DMS153 (cell line): ENCODE measurements at places on chromosomes 5 and 9.

GRCh38 chr9:14096258-14096922, 217.6 kb downstream of the NFIB start:
- DNase-seq = peak; percentile 70

DNA sequence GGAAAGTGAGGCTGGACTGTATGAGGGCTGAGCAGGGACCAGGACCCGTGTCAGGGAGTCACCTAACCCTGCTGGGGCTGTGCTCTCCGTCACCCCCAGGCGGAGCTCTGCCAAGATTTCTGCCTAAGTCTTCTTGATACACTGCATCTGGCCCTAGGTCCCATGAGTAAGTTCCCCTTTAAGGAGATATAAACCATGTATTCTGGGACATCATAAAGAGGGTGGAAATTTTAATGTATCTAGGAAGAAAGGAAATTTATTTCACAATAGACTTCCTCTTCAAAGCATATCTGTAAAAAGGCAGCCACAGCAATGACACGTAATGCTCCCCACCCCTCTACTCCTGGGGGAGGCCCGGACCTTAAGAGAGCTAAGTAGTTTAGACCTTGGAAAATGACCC, 183.4 kb downstream of the FBXL7 start:
- DNase-seq = no peak

- DNase-seq = no peak
These were observed 288.5 kb upstream of the ANKH start for GRCh38 chr5:15160091-15160490.

DNA sequence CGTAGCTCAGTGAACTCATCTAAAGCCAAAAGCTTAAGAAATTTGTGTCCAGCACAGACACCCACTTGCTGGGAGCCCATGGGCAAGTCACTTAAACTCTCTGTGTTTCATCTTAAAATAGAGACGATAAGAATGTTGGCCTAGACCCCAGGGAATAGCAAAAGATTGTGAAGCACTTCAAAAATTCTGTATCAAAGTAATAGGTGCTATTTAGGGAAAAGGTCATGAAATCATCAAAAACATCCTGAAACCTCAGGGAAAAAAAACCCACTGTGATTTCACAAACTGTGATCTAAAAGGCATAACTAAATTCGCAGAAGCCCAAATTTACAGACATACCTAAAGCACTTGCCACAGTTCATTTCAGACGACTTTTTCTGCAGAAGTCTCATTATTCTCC, 278.3 kb downstream of the NR2F1-AS1 start:
- no peak for DNase-seq

DNA sequence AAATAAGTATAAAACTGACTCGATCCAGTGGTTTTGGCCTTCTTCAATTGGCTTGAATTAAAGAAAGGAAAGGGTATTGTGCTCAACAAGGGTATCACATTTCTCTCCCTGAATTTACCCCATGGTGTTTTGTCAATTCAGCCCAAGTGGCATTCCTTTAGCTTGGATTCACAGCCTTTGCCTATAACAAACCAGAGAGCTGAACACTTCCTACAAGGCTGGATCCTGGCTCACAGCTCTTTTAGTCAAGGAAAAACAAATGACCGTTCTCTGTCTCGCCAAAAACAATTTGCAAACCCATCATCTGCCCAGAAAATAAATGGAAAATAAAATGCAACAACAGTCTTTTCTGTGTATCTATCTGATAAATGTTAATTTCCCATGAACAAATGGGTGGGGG, 5.7 kb downstream of the ZNF366 start:
- DNase-seq = no peak

DNA sequence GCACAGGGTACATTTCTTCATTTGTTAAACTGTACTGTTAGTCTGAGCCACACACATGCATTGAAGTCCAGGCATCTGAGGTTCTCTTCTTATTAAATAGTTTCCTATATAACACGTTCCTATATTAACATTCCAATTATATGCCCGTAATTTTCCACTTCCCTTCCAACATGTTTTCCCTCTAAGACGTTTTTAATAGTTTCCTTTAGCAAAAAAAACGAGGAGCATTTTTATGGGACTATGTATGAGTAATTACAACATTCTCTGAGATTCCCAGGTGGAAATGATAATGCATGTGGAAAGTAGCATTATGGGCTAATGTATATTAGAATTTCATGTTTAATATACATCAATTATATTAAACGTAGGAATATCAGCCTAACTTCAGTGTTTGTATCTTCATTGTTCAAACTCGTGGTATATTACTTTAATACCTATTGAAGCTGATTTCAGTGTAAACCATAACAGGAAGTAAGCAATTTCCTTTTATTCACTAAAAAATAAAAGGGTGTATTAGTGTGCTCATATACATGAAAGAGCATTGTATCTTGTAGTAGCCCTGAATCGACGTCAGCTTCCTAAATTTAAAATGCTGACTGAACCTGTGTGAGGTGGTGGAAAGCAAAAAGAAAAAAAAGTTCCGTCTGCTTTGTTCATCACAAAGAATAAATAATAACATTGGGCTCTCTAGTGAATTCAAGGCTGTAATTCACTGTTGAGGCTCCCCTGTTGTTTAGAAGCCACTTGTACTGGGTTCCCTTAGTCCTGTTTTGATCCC, 11.3 kb downstream of the SMARCA2 start:
- DNase-seq = no peak

DNA sequence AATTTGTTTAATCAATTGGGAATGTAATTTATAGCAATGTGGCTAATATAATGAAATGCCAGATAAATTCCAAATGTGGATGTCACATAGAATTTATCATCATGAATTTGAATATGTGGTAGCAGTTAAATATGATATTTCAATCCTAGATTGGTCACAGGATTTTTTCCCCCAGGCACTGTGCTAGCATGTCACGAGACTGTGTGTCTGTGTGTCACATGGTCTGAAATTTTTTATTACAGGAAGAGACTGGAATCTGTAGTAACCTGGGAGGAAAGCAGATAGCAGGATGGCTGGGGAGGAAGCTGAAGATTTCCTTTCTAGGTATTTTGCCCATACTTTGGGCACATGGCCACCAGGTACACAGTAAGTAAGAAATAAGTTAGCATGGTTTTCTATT, 35.4 kb upstream of the MSH3 start:
- no peak for DNase-seq

- DNase-seq = no peak
These were observed 34.6 kb downstream of the CTSL start for GRCh38 chr9:87760529-87760928.

GRCh38 chr5:168172760-168173223, 118.7 kb upstream of the WWC1 start:
- no peak for DNase-seq

GRCh38 chr5:59850766-59851165, 42.8 kb downstream of the PDE4D start:
- no peak for DNase-seq

DNA sequence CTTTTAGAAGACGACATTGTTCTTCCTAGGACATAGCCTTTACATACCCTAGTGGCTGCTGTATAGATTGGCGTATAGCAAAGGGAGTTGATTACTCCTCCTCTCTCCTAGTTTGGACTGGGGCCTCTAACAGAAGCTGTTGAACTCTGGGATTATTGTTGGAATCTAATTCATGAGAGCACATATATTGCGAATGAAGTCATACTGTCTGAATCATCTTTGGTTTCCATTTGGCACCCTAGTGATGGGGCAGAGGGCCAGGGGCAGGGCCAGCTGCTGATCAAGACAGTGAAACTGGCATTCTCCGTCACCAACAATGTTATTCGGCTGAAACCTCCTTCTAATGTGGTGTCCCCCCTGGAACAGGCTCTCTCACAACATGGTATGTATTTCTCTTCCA, 40.3 kb downstream of the NUP188 start:
- no peak for DNase-seq

DNA sequence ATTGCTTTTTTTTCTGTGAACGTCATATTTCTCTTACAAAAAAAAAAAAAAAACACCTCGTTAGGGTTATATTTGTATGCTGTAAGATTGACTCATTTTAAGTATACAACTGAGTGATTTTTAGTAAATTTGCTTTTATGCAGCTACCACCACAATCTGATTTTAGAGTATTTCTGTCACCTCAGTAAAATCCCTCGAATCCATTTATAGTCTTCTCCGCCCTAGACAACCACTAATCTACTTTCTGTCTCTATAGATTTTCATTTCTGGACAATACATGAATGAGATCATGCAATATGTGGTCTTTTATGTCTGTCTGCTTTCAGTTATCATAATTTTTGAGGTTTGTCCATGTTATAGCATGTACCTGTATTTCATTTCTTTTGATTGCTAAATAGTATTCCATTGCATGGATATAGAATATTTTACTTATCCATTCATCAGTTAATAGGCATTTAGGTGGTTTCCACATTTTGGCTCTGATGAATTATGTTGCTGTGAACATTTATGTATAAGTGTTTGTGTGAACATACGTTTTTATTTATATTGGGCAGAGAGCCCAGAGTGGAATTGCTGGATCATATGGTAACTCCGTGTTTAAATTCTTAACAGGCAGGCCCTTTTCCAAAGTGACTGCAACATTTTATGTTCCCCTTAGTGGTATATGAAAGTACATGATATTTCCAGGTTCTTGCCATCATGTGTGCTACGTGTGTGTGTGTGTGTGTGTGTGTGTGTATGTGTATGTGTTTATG, 171.4 kb downstream of the SGCD start:
- no peak for DNase-seq

- DNase-seq = no peak
These were observed 155.4 kb upstream of the ANKH start for GRCh38 chr5:15026944-15027343.

- no peak for DNase-seq
These were observed 2117.6 kb downstream of the MAT2B start for GRCh38 chr5:165622864-165623536.

DNA sequence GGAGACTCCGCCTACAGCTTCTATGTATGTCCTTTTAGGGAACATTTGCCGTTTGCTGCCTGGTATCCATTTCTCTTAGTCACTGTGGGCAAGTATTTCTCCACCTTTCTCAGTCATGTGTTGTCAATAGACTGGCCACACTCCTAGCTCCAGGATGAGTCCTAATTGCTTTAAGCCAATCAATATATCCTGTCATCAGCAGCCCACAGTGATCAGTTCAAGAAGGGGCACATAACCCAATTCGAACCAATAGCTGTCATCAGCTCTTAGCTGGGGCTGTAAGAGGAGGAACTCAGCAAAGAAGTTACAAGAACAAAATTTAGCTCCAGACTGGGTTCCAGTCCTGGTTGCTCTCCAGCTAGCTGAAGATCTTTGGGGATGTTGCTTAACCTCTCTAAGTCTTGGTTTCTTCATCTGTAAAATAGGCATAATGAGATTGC, 70.7 kb upstream of the MAN2A1 start:
- DNase-seq = no peak

- DNase-seq = no peak
These were observed 26.1 kb downstream of the ADAMTS2 start for GRCh38 chr5:179319123-179319522.

GRCh38 chr5:73544429-73545402, 20.7 kb downstream of the ANKRA2 start:
- DNase-seq = peak; percentile 95

GRCh38 chr9:117718085-117718484, 13.9 kb downstream of the TLR4 start:
- DNase-seq = no peak

- no peak for DNase-seq
These were observed 123.7 kb downstream of the ARHGEF28 start for GRCh38 chr5:73749485-73750270.

DNA sequence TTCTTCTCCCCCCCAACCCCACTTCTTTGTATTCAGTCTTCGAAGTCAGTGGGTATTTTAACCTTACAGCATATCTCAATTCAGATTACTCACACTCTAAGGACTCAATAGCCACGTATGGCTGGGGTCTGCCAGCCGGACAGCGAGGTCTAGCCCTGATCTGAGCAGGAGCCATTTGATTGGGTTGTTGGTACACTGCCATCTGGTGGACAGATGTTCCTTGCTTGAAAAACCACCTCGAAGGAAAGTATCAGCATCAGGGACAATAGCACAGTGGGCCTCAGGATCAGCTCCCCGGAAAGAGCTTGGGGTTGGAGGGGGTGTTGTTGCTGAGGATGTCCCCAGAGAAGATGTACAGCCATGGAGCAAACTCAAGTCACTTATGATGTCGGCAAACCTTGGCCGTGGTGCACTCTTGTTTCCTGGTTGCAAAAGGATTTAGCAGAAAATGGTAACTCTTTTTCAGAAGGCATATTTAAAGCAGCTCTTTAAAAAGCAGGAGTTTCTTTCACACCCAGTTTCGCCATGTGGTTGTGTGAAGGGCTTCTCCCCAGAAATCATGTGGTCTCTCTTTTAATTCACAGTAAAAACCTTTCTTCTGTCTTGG, 31.7 kb upstream of the KCNMB1 start:
- DNase-seq = no peak

DNA sequence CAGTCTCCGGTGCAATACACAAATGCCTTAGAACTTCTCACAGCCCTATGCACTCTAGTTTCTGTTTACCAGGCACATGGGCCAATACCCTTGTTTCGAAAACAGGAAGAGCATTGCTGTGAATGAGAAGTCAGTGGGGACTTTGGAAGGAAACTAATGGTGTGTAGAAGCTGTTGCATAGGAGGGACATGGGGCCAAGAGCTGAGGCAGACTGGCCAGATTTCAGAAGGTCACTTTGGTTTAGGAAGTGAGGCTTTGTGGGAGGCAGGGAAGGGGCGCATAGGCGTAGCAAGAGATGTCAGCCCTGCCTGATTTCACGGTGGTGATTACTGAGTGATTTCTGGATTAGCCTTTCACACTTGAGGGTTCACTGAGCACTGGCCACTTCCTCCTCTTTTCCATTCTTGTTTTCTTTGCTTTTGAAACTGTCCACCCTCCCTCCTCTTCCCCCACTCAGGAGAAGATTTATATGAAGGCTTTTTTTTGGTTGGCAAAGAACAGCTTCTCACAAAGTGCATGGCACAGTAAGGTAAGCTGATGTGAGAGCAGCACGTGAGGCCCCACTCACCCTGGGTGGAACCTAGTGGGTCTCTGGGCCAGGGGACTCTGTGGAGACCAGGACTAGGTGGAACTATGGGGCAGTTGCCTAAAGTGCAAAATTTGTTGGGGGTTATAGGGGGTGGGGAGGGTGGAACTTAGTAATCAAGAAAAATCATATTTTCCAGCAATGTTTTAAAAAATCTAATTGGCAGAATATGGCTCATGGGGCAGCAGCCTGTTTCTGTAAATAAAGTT, 6.1 kb upstream of the TMEM252 start:
- DNase-seq = no peak

DNA sequence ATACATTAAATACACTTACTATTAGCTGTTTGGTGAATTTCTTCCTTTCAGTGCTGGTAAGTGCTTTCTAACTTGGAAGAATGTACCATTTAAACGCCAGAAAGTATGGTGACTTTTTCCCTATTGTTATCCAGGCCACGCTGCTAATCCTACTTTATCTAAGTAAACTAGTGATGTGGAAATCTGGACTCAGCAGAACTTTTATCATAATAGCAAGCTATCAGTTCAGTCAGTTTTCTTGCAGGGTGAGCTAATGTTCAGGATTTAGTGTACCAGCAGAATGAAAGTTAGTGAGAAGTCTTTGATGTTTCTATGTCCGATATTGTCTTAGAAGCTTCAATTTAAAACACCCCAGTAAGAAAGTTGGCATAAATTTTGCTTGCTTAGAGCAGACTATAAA, 72.2 kb downstream of the HSD17B4 start:
- no peak for DNase-seq

- peak; percentile 2 for DNase-seq
These were observed 18.4 kb upstream of the RARS1 start for GRCh38 chr5:168467755-168468330.

- no peak for DNase-seq
These were observed 2295.1 kb upstream of the WWC1 start for GRCh38 chr5:165996201-165996875.

- no peak for DNase-seq
These were observed 59.3 kb upstream of the CD180 start for GRCh38 chr5:67255881-67256280.

- no peak for DNase-seq
These were observed 17.9 kb downstream of the COL27A1 start for GRCh38 chr9:114172981-114173833.
